A673 (cell line): ENCODE measurements at places on chromosomes 3 and 15.

DNA sequence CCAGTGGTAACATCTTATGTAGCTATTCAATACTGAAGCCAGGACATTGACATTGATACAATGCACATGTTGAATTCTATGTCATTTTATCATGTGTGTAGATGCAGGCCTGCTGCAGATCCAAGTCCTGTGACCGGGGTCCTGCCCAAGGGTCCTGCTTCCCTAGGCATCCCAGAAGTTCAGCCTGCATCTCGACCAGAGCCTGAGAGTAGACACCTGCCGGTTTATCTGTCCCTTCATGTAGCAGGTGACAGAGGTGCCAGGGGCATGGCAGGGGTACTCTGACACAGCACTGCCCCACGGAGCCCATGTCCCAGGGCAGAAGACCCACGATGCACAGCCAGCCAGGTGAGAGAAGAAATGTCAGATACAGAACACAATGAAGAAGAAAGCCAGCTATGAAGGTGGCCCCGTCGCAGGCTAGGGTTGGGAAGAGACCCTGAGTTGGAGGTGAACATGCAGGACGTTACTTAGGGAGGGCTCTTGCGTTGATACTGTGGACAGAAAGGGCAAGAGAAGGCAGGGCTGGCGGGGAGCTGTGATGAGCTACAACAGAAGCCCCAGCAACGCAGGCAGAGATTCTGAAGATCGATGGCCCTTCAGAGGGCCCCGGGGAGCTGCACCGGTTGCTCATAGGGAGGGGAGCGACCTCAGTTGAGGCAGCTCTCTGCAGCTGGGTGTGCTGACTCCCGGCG is 51.0 kb downstream of the TPRA1 start:
- no peak for DNase-seq

DNA sequence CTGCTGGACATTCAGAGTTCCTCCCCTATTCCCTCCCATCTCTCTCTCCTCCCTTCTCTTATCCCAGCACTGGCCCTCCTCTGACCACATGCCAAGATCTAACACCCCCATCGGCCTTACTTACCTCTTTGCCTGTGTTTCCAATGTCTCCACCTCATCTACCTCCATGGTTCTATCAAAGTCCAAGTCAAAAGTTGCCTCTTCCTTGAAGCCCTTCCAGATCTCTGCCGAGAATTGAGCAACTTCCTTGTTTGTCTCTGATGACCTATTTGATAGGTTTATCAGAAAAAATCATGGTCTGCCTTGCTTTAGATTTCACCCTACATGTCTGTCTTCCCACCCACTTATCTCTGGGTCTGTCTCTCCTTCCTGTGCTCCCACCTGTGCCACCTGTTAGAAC is 69.7 kb upstream of the ITGA11 start:
- no peak for DNase-seq

- no peak for DNase-seq
Observed at GRCh38 chr3:39978308-39978707, 168.9 kb downstream of the MYRIP start.

DNA sequence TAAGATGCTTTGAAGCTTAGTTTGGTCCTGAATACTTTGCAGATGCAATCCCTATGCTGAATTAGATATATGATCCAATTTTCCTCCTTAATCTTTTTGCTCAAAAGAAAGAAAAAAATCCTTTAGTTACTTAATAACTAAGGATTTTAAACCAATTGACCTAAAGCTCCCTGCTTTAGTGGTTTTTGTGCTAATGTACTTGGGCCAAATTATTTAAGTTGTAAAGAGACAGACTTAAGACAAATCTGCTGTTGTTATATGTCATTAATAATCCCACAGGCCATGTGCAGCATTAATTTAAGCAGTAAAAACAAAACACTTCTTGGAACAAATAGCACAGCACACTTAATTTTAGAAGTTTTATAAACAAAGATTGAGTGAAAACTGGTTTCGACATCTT is 776.1 kb upstream of the SEMA6D start:
- DNase-seq, result no peak

GRCh38 chr3:192033246-192033645 is 572.3 kb downstream of the PYDC2 start:
- no peak for DNase-seq
